ENCODE measurements at places on chromosomes 13 and 19.

DNA sequence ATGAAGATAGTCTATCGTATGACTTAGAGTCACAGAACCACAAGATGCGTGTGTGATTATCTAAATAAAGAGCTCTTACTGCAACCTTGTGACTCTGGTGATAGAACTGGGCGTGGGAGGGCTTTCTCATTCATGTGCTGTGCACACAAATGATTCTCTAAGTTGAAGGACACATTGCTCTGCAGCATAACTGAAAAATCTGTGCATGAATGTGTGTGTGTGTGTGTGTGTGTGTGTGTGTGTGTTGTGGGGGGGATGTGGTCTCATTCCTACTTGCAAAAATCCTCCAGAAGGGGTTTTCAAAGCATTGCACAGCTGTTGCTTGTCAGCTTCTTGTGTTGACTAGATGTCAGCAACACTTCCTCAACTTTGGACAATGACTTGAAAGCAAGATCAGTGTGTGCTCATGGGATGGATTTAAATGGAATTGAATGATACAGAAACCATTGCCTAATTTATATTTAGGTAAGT, 22.4 kb downstream of the LRCH1 start:
- no peak for DNase-seq

GRCh38 chr13:107817647-107818287, 397.6 kb downstream of the LIG4 start:
- DNase-seq: no peak

- peak; percentile 45 for DNase-seq
Observed at GRCh38 chr19:11496391-11497163, 9.1 kb downstream of the ZNF653 start.

GRCh38 chr13:114099918-114100445, 32.4 kb downstream of the RASA3 start:
- DNase-seq: no peak

DNA sequence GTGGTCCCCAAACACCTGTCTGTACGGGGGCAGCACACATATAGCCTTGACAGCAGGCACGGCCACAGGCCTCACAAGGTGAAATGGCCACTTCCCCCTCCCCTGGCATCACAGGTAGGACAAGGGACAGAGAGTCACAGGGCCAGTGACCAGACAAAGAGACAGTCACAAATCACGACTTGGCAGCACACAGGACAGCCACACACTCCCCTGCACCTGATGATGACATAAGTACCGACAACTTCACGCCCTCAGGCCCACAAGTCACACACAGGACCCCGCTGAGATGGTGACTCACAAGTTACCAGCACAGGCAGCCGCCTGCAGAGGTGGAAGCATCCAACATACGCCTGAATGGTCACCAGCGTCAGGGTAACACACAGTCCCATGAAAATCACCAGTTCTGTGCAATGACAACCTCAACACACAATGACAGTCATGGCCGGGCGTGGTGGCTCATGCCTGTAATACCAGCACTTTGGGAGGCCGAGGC, 16.5 kb downstream of the TYK2 start:
- no peak for DNase-seq

DNA sequence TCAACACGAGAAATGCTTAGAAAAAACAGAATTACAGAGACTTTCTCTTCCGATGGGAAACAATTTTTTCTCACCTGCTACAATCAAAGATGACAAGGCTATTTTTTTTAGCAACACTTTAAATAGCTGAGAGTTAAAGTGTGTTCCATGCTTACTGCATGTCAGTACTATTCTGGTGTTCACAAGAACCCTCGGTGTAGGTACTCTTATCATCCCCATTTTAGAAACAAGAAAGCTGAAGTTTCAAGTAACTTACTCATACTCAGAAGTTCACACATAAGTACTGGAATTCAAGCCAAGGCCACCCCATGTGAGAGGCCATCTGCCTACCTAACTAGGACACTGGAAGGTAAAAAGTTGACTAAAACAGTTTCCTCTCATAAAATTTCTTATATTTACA, 9.0 kb upstream of the TNFRSF19 start:
- DNase-seq: no peak

DNA sequence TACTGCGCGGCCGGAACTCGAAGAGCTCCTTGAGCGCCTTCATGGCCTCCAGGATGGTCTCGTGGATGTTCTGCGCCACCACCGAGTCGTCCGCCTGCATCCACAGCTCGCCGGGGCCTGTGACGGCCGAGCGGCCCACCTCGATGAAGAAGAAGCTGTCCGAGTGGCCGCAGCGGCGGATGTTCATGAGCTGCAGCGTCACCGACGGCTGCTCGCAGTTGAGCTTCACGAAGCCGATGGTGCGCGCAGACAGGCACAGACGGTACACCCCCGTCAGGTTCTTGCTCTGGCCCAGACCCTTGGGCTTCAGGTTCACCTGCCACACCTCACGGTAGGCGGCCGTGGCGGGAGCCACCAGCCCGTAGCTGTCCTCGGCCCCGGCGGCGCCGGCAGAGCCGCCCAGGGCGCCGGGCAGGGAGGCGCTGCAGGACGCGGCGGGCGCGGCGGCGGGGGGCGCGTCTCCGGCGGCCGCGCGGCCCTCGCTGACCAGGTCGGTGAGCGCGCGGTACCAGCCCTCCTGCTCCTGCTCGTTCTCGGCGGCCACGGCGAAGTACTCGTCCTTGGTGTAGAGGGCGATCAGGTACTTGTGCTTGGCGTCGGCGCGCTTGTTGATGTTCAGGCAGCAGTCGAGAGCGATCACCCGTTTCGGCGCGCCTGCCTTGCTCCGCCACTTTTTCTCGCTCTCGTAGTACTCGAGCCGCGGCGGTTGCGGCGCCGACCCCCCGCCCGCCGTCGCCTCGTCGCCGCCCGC, 1.1 kb downstream of the IRS2 start:
- DNase-seq: no peak

- no peak for DNase-seq
Observed at GRCh38 chr19:38024992-38025908, 118.2 kb downstream of the SIPA1L3 start.

GRCh38 chr19:38846097-38846496, 3.7 kb downstream of the HNRNPL start:
- DNase-seq: no peak

- DNase-seq: peak; percentile 56
Observed at GRCh38 chr19:925087-925525, 729 bp upstream of the ARID3A start.

- no peak for DNase-seq
Observed at GRCh38 chr19:44776402-44777096, 1.1 kb upstream of the CBLC start.

Measured in activated T-cell treated with anti-CD3 and anti-CD28 coated beads for 24 hours (primary cell).